ENCODE measurements at places on chromosomes 7 and 10.

DNA sequence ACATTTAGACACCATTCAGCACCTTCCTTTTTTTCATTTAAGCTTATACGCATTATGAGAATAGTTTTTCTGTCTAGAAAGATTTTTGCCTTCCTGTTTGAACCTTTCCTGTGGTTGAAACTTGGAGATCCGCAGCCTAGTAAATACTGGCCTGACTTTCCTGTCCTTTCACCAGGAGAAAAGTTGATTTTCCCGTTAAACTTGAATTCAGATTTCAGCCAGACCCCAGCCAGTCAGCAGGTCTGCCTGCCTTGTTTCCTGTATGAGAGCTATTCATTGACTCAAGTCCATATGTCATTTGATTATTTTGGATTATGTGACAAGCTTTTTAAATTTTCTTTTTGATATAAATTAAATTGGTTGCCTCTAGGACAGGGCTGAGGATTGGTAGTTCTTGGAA, 71.5 kb downstream of the EVX1 start:
- no peak for DNase-seq

- DNase-seq = no peak
Measured at GRCh38 chr7:148838905-148839304, 45.2 kb downstream of the EZH2 start.

GRCh38 chr7:33458581-33458980, 329.2 kb downstream of the BBS9 start:
- no peak for DNase-seq

GRCh38 chr7:139651914-139652313, 125.9 kb downstream of the HIPK2 start:
- no peak for DNase-seq

DNA sequence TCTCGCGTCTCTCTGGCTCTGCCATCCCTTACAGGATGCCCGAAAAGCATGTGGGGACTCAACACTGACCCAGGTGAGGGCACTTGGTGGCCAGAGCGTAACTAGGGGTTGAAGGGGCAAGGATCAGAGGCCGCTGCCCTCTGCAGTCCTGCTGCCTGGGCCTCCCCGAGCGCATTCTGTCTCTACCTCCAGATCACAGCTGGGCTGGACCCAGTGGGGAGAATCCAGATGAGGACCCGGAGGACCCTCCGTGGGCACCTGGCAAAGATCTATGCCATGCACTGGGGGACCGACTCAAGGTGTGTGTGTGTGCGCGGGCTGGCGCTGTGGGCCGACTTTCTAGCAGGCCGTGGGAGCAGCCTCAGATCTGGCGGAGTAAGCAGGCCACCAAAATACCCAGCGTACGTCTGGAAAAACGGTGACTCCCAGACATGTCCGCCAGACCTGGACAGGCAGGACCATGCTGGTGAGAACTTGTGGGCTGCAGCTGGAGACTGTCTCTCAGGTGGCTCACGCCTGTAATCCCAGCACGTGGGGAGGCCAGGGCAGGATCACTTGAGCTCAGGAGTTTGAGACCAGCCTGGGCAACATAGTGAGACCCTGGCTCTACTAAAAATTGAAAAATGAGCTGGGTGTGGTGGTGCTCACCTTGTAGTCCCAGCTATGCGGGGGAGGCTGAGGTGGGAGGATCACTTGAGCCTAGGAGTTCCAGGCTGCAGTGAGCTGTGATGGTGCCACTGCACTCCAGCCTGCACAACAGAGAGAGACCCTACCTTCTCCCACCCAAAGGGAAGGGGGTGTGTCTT, 3.2 kb downstream of the GNB2 start:
- no peak for DNase-seq

- no peak for DNase-seq
Measured at GRCh38 chr10:34825414-34825813, 10.3 kb upstream of the PARD3 start.

GRCh38 chr10:19904202-19904661, 88.0 kb downstream of the PLXDC2 start:
- DNase-seq = no peak

DNA sequence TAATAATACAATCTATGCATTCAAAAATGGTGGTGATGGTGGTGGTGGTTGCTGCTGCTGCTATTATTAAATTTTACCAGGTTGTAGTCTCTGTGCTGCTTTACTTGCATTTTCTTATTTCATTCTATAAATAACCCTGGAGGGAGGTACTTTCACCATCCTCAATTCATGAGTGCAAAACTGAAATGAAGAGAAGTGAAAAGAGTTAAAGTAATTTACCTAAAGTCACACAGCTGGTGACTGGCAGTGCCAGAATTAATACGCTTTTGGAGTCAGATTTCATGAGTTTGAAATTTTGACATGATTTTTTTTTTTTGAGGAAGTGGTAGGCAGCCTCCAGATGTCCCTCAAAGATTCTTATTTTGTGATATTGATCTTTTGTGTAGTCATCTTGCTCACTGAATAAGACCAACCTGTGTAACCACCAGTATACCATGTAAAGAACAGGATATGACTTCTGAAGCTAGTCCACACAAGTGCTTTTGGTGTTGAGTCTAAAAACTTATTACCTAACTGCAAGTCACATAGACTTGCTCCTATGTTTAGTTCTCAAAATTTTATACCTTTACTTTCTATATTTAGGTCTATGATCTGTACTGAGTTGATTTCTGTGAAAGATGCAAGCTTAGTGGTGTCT, 218.8 kb downstream of the ZWINT start:
- no peak for DNase-seq

- no peak for DNase-seq
Measured at GRCh38 chr7:45421806-45422205, 152.4 kb upstream of the ADCY1 start.

- no peak for DNase-seq
Measured at GRCh38 chr7:108824840-108825580, 255.3 kb downstream of the DNAJB9 start.

DNA sequence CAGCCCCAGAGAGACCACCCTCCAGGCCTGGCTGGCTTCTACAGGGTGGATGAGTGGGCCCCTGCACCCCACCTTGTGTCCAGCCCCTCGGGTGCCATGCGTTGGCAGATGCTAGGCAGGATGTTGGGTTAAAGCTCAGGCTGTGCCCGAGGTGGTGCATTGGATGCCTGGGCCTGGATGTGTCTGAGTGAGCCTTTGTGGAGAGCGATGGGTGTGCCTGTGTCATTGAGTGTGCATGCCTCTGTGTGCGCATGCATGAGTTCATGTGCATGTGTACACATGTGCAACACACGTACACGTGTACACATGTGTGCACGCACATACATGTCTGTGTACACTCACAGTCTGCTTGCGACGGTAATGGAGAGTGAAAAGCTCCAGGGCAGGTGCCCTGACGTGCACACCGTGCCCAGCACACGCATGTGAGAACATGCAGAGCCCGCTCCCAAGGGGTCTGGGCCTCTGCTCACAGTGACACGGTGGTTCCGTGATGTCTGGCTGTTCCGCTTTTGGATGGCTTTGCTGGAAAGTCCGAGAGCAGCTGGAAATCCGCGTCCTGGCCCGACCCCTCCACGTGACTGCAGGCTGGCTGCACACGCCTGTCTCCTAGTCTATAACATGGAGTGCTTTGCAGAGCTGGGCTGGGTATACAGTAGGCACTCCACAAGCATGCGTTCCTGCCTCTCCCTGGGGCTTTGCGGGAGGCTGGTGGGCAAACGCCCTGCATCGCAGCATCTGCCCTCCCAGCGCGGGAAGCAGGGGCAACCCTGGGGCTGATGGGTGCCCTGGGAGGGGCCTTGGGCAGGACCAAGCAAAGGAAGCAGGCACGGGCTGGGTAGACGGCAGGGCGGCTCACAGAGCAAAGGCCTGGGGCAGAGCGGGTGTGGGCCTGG, 36.9 kb downstream of the ELFN1 start:
- no peak for DNase-seq

DNA sequence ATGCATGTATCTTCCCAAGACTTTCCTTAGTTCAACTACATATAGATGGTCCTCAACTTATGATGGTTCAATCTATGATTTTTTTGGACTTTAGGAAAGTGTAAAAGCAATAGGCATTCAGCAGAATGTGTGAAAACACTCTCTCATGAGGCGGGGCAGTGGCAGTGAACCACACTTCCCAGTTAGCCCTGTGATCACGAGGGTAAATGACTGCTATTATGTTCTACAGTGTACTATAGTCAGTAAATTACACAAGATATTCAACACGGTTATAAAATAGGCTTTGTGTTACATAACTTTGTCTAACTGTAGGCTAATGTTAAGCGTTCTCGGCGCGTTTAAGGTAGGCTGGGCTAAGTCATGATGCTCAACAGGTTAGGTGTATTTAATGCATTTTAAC, 169.3 kb downstream of the AMPH start:
- no peak for DNase-seq

- DNase-seq = peak; percentile 91
Measured at GRCh38 chr10:122494833-122495232, 33.5 kb downstream of the HTRA1 start.

DNA sequence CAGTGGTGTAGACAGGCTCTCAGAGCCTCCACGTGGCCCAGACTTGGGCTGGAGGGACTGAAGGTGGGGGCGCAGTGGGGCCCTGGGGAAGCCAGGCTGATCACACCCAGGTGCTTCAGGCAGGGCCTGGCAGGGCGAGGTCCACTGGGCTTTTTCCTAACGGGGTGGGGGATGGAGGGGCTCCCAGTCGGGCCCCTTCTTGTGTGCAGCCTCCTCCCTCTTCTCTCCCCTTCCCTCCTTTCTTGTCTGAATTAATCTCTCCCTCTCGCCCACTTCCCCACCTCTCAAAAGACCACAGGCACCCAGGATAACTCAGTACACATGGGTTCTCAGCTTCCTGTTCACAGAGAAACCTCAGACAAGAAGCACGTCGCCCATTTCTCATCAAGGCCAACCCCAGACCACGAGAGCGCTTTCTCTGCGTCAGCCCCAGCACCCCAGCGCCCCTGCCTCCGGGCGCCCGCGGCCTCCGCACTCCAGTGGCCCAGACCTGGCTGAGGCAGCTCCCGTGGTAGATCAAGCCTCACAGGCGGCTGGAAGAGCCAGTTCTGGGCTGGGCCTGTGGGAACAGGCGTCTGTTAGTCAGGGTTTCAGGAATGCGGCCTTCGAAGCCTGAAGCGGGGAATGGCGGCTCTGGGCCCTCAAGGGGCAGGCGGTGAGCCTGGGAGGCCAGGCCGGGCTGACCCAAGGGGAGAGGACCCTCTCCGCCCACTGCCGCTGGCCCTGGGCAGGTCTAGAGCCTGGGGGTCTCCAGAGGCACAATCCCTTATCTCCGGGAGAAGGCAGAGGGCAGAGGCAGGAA, 50.6 kb downstream of the PWWP2B start:
- DNase-seq = no peak

GRCh38 chr10:100315615-100316014, 14.4 kb downstream of the PKD2L1 start:
- DNase-seq = no peak

DNA sequence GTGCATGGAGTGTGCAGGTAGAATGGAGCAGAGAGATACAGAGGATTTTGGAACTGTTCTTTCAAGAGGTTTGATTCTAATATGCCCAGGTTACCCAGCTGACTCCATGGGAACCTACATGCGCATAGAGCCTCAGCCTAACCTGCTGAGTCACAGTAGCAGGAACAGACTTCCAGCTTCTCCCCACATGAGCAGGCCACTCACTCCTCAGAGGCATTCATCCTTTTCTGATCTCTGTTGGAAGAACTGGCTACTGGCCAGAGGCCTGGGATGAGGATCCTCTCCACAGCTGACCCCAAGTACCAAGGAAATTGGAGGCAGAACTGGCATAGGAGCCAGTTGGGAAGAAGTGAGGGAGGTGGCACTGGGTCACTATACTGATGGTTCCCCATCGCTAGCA, 17.9 kb upstream of the CCSER2 start:
- no peak for DNase-seq

DNA sequence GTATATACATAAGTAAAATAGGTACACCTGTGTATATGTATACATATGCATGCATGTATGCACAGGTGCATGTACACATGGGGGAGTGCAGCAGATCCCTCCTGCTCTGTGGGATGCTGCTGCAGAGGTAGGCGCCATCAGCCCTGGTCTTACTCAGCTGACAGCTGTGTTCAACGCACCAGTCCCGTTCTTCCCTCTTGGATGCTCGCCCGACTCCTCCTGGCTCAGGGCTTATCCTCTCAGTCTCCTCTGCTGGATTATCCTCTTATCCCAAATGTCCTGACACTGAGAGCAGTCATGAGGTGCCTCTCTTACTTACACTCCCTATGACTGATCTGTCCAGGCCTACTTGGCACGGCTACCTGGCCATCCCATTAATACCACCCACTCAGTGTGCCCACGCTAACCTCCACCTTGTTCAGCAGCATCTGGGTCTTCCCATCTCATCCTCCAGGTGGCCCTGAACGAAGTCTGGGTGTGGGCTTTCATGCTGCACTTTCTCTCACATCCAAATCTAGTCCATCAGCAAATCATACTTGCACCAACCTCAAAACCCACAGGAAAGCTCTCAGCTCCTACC, 357.1 kb downstream of the TCERG1L start:
- peak; percentile 62 for DNase-seq

DNA sequence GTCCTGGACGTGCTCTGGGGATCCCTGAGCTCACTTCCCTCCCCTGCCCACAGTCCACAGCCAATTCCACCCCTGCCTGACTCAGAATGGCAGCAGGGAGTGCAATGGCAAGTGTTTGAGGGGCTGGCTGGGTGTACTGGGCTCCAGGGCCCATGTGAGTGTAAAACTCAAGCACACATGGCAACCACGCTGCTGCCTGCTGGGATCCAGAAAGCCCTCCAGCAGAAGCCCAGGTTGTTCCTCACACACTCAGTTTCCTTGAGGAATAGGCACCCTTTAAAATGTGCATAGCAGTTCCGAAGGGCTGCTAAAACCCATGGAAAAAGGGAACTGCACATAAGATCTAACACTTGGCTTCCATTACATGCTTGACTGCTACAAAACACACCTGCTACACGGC, 11.3 kb upstream of the ATP6V0A4 start:
- peak; percentile 59 for DNase-seq

DNA sequence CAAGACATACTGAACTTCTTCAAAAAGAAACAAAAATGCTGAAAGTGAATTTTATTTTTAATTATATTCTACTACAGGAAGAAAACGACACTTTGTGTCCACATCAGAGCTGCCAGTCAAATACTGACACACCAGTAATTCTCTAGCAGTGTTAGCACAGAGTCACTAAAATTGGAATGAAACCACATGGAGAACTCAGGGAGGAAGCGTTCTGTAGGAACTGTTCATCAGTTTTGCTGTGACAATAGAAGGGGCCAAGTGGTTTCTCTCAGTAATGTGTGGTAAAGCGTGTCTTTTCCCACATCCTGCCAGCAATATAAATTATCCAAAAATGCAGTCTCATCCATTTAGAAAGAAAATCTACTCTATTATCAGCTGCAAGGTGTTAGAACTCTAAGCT, 683.3 kb downstream of the GRM8 start:
- DNase-seq = no peak

- DNase-seq = no peak
Measured at GRCh38 chr10:62270020-62270419, 1.4 kb upstream of the RTKN2 start.

Measured in lower leg skin (tissue), 4 donors.